ENCODE measurements at places on chromosomes 6 and 20. TPM values are rescaled to one million over a fixed set of nuclear protein-coding genes. Genes with fewer than 3 reads are reported as not detected.

CLPSL1 gene
- total RNA-seq = not detected

C20orf96 gene
- 2.8 TPM for total RNA-seq

GRCh38 chr6:144460327-144461095, 175.4 kb downstream of the UTRN start:
- DNase-seq = no peak

DNA sequence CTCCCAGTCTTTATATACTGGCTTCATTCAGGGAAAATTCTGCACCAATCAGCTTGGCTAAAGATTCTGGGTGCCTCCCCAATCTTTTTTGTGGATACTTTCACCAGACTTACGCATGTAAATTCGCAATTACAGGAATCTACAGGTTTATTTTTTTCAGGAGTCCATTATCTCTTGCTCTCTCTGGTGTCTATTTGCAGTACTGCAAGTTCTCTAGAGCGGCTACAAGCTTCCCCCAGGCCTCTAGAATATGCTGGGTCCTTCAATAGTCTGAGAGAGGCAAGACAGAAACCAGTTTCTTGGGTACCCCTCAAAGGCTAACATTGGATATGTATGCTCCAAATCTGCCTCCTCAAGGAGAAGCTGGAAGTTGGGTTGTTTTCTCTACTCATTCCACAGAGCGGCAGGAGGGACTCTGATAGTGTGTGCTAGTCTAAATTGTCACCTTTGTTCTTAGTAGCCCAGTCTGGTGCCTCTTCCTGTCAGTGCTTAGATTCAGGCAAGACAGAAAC, 58.5 kb downstream of the SUN5 start:
- no peak for DNase-seq

TMEM244 gene
- not detected for total RNA-seq

PNPLA1 gene
- not detected for total RNA-seq

- no peak for DNase-seq
These were observed 284.1 kb upstream of the PLN start for GRCh38 chr6:118263921-118264486.

GRCh38 chr6:26141378-26141904, 54.2 kb downstream of the HFE start:
- no peak for DNase-seq

GRCh38 chr6:143845033-143845432, 1.9 kb downstream of the LTV1 start:
- DNase-seq = no peak

CST2 gene
- total RNA-seq = not detected

IPCEF1 gene
- total RNA-seq = 3.1 TPM
